BJ (cell line): ENCODE measurements at places on chromosomes 1 and 21.

DNA sequence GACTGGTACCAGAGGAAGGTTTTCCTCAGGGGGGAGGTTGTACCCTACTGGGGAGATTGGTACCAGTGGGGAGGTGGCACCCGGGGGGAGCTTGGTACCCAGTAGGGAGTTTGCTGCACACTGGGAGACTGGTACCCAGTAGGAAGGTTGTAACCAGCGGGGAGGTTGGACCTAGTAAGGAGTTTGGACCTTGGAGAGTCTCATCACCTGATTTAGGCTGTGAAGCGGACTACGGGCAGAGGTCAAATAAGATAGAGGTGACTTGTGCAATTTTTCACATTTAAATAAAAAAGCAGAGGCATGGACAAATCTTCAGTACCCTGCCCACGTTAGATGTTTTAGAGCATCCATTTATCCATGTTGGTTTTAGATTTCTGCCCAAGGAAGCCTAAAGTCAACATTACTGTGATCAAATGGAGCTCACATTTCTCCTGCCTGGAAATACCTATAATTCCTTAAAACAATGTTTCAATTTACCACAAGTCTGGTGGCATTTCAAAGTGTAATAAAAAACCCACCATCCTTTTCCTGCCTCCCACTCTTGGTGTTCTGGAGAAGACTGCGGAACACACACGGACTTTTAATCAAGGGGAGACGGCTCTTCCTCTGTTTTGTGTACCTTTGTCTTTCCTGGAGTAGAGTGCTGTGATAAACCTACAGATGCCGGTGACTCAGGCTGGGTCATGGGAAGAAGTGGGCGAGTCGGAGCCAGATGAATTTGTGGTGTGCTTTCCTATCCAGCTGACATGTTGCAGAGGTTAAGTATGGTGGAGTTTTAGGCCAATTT, 36.2 kb upstream of the MRPS6 start:
- DNase-seq, result no peak

- no peak for DNase-seq
These were observed 96.6 kb upstream of the IPO9 start for GRCh38 chr1:201732351-201732750.

- DNase-seq, result no peak
These were observed 15.4 kb upstream of the SPATC1L start for GRCh38 chr21:46199436-46200373.

DNA sequence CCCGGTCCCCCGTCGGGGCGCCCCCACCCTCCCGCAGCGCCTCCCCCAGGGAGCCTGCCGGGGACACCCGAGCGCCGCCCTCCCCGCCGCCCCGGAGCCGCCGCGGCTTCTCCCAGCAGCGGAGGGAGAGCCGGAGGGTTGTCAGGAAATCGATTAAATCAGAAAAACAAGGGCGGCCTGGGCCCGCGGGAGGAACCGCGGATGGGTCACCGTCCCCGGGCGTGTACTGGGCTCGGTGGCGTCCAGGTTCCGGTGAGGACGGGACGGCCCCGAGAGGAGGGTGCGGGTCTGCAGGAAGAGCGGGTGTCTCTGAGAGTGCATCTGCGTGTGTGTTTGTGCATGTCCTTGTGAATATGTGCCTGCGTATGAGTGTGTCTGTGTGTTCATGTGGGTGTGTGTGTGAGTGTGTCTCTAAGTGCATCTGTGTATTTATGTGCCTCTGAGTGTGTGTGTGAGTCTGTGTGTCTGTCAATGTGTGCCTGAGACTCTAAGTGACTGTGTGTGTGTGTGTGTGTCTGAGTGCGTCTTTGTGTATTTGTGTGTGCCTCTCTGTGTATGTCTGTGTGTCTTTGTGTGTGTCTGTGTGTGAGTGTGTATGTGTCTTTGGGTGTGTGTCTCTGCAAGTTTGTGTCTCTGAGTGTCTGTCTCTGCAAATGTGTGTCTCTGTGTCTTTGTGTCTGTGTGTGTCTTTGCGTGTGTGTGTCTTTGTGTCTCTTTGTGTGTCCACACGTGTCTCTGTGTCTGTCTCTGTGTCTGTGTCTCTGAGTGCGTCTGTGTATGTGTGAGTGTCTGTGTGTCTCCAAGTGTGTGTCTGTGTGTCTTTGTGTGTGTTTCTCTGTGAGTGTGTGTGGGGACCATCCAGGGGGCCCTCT, 1.1 kb downstream of the SPSB1 start:
- DNase-seq, result no peak

- DNase-seq, result no peak
These were observed 70.0 kb upstream of the CACNA1E start for GRCh38 chr1:181413195-181413815.

DNA sequence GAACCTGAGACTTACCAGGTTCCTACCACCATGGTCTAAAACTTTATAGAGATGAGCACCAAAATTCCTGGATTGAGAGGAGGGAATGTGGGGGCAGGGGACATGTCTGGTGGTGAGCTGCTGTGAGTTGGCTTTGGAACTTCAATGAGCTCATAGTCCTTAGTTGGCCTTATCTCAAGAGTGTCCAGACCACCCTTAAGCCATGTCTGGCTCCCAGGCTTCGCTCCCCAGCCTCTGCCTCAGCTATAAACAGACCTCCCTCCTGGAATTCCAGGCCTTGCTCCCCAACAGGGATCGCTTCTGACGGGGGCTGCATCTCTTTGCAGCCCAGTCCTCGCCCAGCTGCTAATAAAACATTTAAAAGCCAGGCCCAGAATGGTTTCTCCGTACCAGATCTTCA, 19.5 kb downstream of the ATF3 start:
- DNase-seq, result no peak

- no peak for DNase-seq
These were observed 48.5 kb upstream of the ZNF644 start for GRCh38 chr1:91070298-91070697.

DNA sequence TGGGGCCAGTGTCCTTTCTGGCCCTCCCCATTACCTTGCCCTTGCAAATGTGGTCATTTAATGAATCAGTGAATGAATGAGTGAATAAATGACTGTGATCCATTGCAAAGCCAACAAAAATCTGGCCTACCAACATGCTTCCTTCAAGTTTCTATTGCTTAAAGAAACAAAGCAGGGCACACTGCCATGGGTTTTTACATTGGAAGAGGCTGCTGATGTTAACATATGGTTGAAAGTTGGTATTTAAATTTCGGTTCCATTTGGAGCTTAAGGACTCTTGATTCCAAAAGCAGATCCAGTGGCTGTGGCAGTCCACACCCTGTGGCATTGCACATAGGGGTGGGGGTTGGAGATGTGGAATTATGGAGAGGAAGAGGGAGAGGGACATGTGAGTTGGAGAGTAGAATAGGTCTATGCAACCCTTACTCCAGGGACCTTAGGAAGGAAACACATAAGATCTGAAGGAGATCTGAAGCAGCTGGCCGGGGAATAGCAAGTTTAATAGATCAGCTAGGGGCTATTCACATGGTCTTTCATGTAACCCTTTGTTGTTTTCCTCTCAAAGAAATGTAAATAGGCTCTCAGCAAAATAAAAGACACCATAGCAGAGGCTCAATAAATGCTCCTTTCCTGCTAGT, 7.2 kb downstream of the ABCA4 start:
- DNase-seq, result no peak

- DNase-seq, result no peak
These were observed 423 bp downstream of the URB1 start for GRCh38 chr21:32392299-32392879.
